ENCODE measurements at places on chromosomes 5 and 9.

- DNase-seq: no peak
Measured at GRCh38 chr5:105677291-105677690, 1993.4 kb downstream of the EFNA5 start.

- peak; percentile 67 for DNase-seq
Measured at GRCh38 chr9:91978740-91979414, 28.8 kb upstream of the ROR2 start.

GRCh38 chr5:133841831-133842750 is 126.3 kb downstream of the C5orf15 start:
- DNase-seq: no peak

GRCh38 chr5:121949885-121950284 is 11.9 kb upstream of the SRFBP1 start:
- peak; percentile 60 for DNase-seq

DNA sequence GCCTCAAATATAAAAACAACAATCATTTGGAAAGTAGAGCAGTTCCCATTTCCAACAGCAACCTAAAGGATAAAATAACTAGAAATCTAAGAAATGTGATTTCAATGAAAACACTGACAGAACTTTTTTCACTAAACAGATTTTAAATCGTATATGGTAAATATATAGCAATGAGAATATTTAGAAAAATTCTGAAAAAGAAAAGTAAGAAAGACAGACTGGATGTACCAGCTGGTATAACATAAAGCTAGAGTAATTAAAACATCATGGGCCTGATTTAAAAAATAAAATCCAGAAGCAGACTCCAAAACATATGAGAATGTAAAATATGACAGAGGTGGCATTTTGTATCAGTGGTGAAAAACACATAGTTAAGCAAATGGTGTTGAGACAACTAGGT is 308.9 kb downstream of the MLLT3 start:
- no peak for DNase-seq

GRCh38 chr9:922171-922570 is 54.3 kb upstream of the DMRT3 start:
- no peak for DNase-seq

GRCh38 chr5:17360879-17361278 is 137.2 kb upstream of the TAF11L2 start:
- DNase-seq: no peak

DNA sequence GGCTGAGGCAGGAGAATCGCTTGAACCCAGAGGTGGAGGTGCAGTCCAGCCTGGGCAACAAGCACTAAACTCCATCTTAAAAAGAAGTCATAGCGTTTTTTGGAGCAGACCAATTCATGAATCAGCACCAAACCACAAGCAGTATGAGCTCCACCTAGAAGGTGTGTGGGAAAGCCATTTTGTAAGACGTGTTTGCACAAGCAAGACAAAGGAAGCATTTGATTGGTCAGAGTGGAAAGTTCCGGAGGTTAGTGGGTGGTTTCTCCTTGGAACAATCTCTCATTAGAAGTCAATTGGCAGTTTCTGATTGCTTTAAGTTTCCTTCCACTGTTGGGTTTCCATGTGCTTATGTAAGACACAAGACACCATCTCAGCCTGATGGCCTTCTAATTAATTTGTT is 5.0 kb downstream of the SRD5A1 start:
- DNase-seq: no peak

DNA sequence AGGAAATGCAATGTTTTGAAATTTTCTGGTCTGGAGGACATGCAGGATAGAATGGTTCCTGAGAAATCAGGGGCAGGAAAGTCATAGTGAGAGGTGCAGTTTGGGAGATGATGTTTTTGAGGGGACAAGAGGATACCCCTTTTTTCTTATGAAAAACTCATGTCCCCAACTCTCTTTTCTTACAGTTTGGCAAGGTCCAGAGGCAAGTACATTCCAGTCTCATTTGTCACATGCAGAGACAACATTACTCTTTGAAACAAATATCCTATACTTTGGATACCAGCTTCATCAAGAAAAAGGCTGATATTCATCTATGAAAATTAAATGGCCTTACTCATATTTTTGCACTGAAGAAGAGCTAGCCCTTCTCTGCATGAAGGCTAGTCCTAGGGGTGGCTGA is 48.2 kb downstream of the EQTN start:
- no peak for DNase-seq

Measured in fibroblast of gingiva (primary cell).